ENCODE measurements at places on chromosomes 6 and 20.

DNA sequence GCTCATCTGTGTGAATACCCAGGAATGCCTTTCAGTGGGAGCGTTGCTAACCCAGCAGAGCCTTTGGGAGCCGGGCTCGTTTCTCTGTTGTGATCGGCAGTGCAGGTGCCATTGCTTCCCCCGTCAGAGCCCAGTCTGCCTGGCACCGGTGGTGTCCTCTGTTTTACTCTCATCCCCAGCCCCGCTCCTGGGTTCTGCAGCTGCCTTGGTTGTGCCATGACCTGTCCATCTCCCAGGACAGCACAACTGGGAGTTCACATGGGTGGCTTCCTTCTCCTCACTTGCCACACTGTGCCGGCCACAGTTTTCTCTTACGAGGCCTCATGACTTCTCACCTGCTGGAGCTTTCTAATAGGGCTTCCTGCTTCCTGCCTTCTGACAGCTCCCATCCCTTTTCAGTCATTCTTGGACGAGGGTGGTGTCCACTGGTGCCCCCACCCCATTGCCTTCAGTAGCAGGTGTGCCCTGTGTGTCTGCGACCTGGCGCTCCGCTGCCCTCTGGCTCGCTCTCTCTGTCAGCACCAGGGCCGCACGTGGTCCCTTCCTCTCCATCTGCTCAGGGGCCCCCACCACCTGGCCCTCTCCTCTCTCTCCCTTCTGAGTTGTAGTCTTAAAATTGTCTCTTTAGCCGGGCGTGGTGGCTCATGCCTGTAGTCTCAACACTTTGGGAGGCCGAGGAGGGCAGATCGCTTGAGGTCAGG, 110.9 kb downstream of the RPP40 start:
- DNase-seq = no peak

GRCh38 chr6:142942238-142942637, 2.7 kb downstream of the HIVEP2 start:
- no peak for DNase-seq

DNA sequence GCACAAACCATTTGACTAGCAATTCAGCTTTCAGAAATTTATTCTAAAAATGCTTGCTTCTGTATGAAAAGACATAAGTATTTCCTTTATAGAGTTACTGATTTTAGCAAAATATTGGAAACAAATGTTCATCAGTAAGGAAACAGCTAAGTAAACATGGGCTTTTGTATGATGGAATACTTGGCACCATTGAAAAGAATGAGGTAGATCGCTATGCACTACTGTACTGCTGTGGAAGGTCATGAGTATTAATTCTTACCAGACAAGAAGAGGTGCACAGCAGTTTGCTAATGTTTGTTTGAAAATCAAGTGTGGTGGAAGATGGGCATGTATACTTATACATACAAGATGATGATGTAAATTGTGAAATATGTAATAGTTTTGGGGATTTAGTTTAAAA, 73.0 kb downstream of the FARS2 start:
- no peak for DNase-seq

DNA sequence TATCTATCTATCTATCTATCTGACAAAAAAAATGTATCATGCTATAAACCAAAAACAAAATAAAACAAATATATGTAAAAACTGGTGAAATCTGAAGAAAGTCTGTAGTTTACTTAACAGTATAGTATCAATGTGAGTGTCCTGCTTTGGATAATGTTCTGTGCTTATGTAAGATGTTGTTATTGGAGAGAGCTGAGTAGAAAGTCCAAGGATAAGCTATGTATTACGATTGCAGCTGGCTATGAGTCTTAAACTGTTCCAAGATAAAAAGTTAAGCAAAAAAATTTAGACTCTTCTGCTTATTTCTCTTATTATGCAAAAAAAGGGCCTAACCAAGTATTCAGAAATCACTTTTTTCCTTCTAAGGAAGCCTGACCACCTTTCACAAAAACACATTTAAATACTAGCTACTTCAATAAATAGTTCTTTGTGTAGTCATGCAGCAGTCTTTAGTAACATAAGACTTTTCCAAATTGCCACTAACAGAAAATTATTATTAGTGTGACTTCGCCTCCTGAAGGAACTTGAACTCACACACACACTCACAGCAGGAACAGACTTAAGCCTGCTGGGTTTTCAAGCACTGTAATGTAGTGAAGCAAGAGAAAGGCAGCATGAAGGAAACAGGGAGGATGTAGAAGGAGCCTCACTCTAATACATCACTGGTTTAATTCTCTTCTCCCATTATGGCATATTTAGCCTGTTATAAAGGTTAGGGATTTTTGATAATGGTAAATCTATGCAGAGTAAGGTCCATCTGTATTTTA, 265.8 kb upstream of the GJE1 start:
- no peak for DNase-seq

DNA sequence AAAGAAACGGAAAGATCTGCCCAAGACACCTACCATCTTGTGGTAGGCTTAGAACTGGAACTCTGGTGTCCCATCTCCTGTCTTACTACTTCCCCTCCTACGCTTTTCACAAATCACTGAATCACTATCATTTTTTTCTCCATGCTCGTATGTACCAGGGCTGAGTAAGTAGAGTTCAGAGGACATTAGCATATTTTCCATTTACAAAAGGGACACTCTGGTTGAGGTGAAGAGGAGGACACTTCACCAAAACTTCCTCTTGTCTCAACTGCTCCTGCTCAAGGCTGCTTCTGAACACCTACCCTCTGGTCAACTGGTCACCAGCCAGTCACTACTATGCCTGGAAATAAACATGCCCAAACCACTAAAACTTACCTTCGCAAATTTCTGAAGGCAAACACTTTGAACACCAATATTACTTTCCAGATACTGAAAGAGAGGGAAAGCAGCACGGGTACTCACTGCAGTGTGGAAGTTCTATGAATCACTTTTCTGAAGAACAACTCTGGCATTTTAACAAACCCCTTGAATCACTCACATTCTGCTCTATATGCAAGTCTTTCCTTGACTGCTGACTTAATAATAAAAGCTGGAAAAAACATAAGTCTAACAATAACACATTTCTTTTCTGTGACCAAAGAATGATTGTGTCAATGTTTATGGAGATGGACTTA, 123.3 kb downstream of the INSM1 start:
- no peak for DNase-seq

DNA sequence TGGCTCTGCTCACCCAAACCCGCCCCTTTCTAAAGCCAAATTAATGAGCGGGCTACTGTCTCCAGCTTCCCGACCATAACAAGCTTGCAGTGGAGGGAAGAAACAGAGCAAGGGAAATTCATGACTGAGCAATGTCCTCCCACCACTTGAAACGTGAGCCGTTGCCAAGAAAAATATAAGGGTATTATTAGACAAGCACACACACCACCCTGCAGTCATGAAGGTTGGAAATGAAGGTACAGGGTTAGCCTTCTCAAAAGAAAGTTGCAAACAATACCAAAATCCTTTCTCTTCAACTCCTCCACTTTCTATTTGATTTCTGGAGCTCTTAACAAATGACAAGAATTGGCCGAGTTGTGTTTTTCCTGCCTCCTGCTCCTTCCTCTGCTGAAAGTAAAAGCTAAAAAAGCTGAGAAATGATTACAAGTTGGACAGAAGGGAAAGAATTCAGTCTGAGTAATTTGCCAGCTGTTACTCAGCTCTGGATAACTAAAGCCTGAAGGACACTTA, 151.1 kb upstream of the B3GAT2 start:
- no peak for DNase-seq

GRCh38 chr20:44832724-44833123, 22.4 kb upstream of the RIMS4 start:
- DNase-seq = no peak

GRCh38 chr6:3222506-3223038, 4.9 kb downstream of the TUBB2B start:
- DNase-seq = no peak

- DNase-seq = no peak
These were observed 10.8 kb downstream of the BPIFB2 start for GRCh38 chr20:33018169-33018931.

- DNase-seq = no peak
These were observed 66.7 kb upstream of the TOP1 start for GRCh38 chr20:40961686-40962640.

DNA sequence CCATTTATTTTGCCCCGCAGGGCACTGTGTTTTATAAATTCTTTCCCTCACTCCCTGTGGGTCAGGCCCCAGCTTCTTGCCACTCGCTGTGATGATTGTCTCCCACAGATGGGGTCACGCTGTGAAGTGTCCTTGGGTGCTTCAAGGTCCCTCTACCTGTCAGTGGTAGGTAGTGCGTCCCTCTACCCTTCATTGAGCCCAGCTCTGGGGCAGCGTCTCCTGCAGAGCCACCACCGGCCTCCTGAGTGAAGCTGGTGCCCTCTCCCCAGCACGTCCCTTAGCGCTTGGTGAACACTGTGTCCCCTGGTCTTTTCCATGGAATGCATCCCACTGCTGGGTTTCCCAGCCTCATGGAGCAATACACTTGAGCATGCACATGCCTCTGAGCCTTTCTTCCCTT, 108.2 kb downstream of the NRN1 start:
- no peak for DNase-seq

DNA sequence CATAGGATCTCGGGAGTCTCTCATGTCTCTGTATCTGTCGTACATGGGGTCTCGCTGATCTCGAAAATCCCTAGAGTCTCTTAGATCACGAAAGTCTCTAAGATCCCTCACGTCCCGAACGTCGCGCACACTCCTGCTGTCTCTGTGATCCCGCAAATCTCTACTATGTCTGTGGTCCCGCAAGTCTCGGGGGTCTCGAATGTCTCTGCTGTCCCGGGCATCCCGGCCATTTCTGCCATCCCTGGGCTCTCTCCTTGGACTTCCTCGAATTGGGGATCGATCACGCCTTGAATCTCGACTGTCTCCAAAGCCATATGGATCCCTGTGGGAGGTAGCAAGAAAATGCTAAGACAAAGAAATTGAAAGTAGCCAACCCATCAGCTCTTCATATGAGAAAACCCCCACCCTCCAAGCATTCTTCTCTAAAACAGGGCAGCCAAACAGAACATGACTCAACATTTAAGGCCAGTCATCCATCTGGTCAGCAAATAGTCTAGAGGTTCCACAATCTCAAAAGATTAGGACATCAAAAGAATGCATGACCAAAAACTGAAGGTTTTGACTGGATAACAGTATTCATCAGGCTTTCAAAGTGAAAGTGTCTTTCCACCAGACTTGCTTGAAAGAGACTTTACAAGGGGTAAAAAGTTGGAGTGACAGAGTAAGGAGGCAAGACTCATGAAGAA, 19.4 kb downstream of the NCOA5 start:
- DNase-seq = no peak

- no peak for DNase-seq
These were observed 14.8 kb downstream of the PEDS1 start for GRCh38 chr20:50138479-50139393.

DNA sequence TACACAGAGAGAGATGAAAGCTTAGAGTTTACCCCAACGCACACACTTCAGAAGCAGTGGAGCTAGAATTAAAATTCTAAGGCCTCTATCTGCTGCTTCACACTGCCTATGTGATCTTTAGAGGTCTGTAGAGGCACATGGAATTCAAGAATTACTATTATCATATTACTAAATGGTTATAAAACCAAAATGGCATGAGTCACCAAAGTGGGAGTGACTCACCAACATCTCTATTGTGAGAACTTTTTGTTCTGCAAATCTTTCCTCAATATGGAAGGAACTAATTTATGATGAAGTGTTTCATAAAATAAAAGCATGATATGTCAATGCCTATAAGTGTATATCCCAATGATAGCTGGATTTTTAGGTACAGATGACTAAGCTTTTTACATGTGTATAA, 28.5 kb upstream of the TMEM244 start:
- DNase-seq = no peak

DNA sequence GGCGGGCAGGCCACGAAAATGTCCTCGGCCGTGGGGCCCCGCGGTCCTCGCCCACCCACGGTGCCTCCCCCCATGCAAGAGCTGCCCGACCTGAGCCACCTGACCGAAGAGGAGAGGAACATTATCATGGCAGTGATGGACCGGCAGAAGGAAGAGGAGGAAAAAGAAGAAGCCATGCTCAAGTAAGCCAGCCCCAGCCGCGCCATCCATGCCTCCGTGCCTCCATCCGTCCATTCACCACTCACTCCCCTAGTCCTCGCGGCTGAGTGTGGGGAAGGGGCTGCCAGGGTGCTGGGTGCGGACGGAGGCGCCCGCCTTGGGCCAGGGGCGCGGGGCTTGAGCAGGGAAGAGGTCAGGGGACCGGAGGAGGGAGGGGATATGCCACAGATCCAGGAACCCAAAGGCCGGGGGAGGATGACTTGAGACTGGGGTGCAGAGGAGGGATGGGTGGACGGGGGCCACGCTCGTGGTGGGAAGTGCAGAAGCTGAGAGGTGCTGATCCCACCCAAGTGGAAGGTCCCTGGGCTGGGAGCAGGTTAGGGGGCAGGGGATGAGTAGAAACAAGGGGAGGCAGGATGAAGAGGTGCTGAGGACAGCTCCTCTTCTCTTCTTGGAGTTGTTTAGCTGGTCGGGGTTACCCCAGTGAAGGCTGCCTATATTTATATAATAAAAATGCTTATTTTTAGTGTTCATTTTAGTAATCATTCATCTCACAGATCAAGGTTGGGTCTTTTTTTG, 825 bp downstream of the RIMS1 start:
- DNase-seq = no peak

DNA sequence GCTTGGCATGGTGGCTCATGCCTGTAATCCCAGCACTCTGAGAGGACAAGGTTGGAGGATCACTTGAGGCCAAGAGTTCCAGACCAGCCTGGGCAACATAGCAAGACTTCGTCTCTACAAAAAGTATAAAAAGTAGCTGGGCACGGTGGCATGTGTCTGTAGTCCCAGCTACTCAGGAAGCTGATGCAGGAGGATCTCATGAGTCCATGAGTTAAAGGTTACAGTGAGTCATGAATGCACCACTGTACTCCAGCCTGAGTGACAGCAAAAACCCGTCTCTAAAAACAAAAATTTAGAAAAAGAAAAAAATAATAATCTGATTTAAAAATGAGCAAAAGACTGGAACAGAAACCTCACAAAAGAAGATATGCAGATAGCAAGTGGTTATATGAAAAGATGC, 279.7 kb downstream of the RNGTT start:
- DNase-seq = no peak

DNA sequence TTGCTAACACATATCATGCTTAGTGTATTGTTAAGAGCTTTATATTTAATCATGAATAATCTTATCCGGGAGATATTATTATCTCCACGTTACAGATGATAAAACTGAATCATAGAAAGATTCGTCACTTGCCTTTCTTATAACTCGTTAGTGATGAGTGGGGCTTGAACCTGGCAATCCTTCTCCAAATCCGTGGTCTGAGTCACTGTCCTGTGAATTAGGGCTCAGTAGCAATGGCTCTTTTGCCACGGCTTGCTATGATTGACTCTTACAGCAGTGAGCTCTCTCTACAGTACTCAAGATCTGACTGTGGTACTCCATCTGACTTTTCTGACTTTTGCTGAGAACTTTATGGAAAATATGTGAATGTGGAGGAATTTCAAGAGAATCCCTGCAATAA, 246.9 kb downstream of the PACRG start:
- no peak for DNase-seq
